ENCODE measurements at places on chromosomes 12 and 14.

DNA sequence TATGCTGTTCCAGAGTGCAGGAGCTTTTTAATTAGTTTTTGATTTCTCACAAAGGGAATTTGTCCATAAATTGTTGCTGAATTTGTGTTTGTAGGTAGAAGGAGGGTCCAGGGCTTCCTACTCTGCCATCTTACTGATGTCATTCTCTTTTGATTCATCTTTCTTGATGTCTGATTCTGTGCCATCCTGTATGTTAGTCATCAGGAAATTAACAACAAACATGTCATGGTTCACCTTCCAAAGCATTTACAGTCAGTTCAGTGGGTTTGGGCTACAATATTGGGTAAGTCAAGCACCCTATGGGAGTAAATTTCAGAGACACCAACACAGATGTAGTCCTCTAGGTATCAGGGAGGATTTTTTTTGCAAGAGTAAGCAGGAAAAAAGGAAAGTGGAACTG, 135.2 kb upstream of the SLC38A2 start:
- no peak for DNase-seq

GRCh38 chr12:50309950-50310349, 26.6 kb upstream of the LIMA1 start:
- no peak for DNase-seq

DNA sequence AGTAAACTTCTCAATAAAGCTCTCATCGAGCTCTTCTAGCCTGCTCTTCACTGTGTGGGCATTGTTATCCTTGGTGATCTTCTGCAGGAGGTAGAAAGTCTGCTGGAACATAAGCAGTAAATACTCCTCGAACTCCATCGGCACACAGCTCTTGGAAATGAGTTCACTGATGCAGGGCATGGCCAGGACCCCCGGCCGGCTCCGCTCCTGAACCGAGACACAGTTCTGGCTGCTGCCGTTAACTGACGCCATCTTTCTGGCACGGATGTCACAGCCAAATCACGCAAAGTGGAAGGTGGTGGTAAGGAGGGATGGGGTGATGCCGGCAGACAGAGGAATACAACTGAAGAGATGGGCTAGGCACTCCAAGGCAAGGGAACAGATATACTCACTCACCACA, 23.7 kb upstream of the EDDM3A start:
- no peak for DNase-seq

DNA sequence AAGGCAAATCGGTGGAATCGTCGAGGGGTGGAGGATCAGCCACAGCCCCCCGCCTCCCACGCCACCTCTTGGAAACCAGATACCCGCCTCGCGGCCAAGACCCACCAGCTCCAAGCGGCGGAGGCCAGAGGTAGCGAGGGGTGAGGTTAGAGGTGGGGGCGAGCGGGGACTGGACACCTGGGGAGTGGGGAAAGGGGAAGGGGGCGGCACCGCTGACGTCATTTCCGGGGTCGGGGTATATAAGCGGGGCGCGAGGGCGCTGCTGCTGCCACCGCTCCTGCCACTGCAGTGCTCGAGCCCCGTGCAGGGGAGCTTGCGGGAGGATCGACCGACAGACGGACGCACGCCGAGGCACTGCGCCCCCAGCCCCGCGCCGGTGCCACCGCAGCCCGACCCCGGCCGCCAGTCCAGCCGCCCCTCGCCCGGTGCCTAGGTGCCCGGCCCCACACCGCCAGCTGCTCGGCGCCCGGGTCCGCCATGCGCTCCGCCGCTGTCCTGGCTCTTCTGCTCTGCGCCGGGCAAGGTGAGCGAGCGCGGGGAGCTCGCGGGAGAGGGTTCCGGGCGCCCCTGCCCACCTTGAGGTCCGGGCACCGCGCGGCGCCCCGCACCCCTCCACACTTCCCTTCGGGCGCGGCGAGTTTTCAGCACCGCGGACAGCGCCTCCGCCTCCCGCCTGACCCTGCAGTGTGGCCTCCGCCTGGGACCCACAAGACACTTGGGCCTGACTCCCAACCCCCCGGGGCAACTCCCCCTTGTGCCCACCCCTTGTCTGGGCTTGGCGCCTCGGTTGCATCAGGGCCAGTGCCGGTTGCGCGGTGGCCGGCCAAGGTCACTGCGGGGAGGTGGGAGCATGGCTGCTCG, at the start of gene CHGA:
Gene CHGA, plus strand, starts transcription at position 268 of the 861 bp plus-strand sequence. Its CDS starts 210 bp downstream, at position 478.
- peak; percentile 86 for DNase-seq

DNA sequence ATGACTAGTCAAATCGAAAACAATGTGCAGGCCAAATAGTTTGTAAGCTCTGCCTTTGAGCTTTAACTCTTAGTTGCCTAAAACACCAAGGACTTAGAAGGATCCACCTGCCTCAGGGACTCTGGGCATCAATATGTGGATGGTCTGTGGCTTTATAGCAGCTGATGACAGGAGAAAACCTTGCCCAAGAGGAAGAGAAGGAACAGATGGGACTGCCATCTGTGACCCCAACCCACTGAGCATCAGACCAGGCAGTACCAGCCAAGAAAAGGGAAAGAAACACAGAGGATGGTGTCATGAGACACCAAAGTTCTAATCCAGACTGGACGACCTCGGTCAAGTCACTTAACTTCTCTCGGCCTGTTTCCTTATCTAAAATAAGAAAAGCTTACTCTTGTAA, 12.7 kb downstream of the TGFB3 start:
- no peak for DNase-seq

- peak; percentile 70 for DNase-seq
These were observed 62.4 kb downstream of the UBR7 start for GRCh38 chr14:93269341-93270068.

DNA sequence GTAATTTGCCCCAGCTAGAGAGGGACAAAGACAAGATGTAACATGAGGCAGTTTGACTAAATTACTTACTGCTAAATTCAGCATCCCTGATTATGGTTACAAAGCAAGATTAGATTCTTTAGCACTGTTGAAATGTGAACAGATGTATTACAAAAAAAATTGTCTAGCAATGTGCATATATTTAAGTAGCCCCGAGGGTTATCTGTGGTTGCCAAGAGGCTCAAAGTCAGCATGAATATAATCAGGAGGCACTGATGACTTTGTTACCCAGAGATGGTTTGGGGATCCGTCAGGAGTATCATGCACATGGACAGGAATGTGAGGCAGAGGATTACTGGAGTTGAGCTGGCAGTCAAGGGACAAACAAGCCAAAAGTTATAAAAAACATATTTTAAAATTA, 356.9 kb upstream of the CCDC196 start:
- no peak for DNase-seq

- peak; percentile 43 for DNase-seq
These were observed 4.8 kb downstream of the CKB start for GRCh38 chr14:103517721-103518421.

DNA sequence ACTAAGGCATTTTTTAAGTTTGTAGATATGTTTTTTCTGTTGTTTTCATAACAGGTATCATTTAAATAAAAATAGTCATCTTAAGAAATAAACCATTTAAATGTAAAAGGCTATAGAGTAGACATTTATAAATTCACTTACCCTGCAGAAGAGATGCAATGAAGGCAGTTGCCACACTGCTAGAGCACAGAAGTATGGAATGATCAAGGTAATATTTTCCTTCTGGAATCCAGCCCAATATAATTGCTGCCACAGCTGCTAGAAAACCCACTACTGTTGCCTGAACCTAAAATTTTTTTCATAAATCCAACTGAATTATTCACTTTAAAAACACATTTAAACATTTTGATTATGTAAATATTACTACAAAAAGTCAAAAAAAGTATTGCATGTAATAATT, 69.2 kb downstream of the SLC41A2 start:
- DNase-seq = no peak

- DNase-seq = no peak
These were observed 49.8 kb downstream of the CCDC85C start for GRCh38 chr14:99554184-99554583.

- DNase-seq = no peak
These were observed 38.6 kb upstream of the FBRSL1 start for GRCh38 chr12:132451172-132451835.

DNA sequence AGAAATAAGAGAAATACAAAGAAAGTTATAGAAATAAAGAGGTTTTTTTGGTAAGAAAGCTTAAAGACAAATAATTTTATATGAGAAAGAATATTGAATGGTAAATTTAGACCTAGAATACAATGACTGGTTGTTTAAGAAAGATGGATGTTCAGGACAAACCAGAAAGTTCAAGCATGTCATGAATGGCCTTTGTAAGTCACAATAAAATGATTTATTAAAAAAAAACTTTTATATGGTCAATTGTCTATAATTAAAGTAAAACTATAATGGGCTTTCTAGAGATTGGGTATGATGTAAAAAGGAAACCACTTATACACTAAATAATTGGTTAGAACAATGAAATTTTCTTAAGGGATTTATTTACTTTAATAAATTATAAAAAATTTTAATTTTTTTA, 19.8 kb upstream of the CAPRIN2 start:
- no peak for DNase-seq

- no peak for DNase-seq
These were observed 21.1 kb upstream of the GALNT16 start for GRCh38 chr14:69238883-69239282.

GRCh38 chr14:72576258-72576657, 317.6 kb downstream of the DPF3 start:
- no peak for DNase-seq

GRCh38 chr12:115857160-115857920, 420.2 kb downstream of the MED13L start:
- DNase-seq = no peak

DNA sequence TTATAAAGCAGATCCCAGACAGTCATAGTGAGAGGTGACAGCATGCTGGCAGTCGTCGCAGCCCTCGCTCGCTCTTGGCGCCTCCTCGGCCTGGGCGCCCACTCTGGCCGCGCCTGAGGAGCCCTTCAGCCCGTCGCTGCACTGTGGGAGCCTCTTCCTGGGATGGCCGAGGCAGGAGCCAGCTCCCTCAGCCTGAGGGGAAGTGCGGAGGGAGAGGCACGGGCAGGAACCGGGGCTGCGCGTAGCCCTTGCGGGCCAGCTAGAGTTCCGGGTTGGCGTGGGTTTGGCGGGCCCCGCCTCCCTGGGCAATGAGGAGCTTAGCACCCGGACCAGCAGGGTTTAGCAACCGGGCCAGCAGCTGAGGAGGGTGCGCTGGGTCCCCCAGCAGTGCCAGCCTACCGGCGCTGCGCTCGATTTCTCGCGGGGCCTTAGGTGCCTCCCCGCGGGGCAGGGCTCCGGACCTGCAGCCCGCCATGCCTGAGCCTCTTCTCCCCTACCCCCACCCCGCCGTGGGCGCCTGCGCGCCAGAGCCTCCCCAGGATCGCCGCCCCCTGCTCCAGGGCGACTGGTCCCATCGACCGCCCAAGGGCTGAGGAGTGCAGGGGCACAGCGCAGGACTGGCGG, 451.2 kb upstream of the DCN start:
- DNase-seq = no peak

- no peak for DNase-seq
These were observed 41.8 kb upstream of the DHRS7 start for GRCh38 chr14:60206837-60207533.

DNA sequence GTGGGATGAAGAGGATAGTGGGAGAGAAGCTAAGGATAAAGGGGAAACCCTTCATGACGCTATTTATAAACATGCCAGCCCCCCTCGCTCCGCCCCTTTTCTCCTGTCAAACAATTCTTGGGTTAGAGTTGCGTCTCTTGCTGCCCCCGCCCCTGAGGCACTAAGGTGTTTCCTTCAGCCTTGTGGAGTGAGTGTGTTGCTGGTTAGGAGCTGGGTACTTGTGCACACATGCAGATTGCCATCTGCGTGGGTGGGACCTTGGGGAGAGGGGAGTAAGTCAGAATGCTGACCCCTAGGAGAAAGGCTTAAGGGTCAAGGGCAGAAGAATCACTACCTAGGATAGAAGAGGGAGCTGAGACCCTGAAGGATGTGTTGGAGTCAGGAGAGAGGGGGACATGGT, 5.4 kb downstream of the FOXJ2 start:
- DNase-seq = no peak

- DNase-seq = no peak
These were observed 17.1 kb downstream of the OR10G2 start for GRCh38 chr14:21617614-21618013.

GRCh38 chr14:102479777-102480176, 29.8 kb downstream of the ANKRD9 start:
- DNase-seq = no peak

DNA sequence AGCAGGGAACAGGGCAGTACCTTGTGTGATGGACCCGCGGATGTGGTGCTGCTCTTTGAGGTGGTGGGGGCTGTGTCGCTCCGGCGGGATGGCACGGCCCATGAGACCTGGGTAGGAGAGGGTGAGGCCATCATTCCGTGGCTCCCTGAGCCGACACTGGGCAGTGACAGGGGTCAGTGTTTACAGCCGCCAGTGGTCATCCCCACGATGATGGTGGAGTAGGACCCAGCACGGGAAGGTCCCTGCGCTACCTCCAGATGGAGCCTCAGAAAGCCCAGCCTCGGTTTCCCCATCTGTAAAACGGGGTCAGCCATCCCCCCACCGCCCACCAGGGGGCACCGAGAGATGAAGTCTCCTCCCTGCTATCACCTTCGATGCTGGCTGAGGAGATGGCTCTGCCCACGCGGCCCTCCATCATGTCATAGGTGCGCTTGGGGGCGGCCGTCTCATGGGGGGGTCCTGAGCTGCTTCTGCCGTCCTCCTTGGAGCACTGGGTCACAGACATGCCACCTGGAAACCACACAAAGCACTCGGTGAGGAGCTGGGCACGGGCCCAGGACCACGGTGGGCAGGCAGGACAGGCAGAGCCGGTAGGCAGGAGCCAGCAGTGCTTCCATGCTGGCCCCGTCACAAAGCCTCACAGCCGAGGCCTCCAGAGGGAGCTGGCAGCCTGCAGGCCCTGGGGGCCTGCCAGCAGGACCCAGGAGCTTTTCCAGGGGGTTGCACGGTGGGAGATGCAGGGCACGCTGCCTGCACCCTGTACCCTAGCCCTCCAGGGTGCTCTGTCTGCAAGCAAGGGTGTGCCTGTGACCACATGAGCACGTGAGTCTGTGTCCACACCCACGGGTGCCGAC, 53.1 kb downstream of the RFLNA start:
- peak; percentile 45 for DNase-seq

- no peak for DNase-seq
These were observed 75.5 kb downstream of the ACADS start for GRCh38 chr12:120801146-120801545.

DNA sequence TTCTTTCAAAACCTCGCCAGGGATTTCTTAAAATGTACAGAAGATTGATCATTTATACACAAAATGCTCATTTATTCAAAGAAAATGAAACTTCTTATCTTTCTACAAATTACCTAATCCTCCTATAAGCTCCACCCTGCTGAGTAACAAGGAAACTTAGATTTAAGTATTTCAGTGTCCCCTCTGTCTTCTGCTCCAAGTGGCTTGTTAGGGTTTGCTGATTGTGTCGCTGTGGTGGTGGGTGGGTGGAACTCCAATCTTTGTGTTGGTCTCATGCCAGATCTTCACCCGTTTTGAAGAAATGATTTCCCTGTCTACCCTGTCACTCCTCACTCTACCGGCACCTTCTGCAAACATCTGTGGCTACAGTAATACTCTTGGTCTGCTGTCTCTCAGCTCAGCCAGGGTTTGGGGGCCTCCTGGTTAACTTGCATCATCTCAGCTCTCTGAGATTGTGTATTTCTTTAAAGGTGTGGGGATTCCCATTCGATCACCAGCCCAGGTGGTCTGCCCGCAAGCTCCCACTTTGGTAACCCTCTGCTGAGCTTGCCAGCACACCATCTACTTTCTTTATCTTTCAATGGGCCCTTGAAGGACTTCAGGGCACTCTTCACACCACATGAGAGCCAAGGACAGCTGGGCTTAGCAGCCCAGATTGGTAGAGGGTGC, 73.8 kb downstream of the DRAM1 start:
- DNase-seq = no peak

Data from AG20443 (cell line).